ENCODE measurements at places on chromosomes 1 and 21.

DNA sequence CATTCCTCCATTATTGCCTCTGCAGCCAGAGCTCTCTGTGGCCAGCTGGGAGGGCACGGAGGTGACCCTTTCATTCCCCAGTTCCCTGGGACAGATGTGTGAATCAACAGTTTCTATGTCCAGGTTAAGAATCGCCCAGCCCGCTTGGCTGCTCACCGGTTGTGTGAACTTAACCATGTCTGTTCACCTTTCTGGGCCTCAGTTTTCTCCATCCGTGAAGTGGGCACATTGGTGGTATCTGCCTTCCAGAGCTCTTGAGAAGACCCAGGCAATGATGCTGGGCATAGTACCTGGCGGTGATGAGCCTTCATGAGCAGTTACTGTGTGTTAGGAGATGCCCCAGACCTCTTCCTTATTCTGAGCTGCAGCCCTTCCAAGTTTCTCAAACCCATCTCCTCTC, 238.3 kb downstream of the MATN1 start:
- DNase-seq, result no peak

GRCh38 chr21:19261731-19262376, 858.3 kb upstream of the TMPRSS15 start:
- no peak for DNase-seq

GRCh38 chr1:48644190-48644900, 132.3 kb downstream of the BEND5 start:
- no peak for DNase-seq

GRCh38 chr1:110133436-110133835, 16.9 kb upstream of the SLC6A17 start:
- DNase-seq, result no peak

DNA sequence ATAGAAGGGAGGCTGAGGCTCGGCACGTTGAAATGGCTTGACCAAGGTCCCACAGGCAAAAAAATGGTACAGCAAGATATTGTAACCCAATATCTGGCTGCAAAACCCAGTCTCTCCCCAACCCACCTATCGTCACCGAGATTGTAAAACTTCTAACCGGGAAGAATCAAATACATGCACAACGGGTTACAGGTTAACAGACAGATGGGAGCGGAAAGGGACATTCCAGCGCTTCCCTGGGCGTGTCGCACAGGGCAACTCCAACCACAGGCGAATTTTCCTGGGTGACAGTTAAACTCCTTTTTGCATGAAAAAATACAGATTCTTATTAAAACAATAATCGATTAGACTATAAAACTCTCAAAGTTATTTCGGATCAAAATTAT, 31.8 kb upstream of the JUN start:
- no peak for DNase-seq

GRCh38 chr1:182279724-182280503, 111.7 kb downstream of the GLUL start:
- DNase-seq, result no peak

Measured in stimulated activated CD8-positive, alpha-beta memory T cell treated with anti-CD3 and anti-CD28 coated beads, Interleukin-2, amount 100 ng/mL, for 1 hour (primary cell).